Thymus (tissue), 14 donors: ENCODE measurements at places on chromosomes 1 and 21.

DNA sequence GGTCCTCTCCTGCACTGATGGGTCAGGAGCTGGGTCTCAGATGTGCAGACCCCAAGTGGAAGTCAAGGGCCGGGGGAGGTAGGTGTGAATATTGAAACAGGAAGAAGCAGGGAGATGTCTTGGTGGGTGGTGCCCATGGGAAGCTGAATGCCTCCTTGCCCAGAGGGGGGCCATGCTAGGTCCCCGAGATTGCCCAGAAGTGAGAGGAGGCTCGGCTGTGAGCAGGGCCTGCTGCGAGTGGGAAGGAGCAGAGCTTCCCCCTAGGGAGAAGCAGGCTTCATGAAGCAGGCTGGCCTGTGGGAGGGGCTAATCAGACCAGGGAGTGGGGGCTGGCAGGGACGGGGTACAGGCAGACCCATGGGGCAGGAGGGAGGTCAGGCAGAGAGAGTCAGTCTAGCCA lies 87.6 kb downstream of the ACTL8 start:
- DNase-seq, result no peak

GRCh38 chr21:46286648-46287002 lies 483 bp downstream of the YBEY start:
- no peak for DNase-seq

- DNase-seq, result no peak
Observed at GRCh38 chr1:80444171-80444570, 1356.6 kb upstream of the ADGRL2 start.

- no peak for DNase-seq
Observed at GRCh38 chr21:33168886-33169285, 60.9 kb upstream of the IFNAR2 start.

- DNase-seq, result no peak
Observed at GRCh38 chr1:46525253-46525983, 26.0 kb downstream of the KNCN start.

DNA sequence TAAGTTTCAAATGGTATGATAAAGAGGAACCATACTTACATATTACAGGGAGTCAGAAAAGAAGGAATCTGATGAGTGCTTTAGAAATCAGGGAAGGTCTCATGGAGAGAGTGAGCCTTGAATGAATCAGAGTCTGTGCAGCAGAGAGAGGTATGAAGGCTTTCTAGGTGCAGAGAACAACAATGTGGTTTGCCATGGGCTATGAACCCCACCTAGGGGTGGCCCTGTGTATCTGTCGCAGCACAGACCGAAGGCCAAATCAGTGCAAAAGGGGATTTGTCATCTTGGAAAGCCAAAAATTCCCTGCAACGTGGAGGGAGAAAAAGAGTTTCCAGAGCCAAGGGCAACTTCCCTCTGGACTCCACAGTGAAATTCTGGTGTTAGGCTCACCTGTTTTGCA lies 3.5 kb downstream of the PAPPA2 start:
- no peak for DNase-seq

GRCh38 chr1:175385316-175385715 lies 192.7 kb upstream of the KIAA0040 start:
- no peak for DNase-seq

DNA sequence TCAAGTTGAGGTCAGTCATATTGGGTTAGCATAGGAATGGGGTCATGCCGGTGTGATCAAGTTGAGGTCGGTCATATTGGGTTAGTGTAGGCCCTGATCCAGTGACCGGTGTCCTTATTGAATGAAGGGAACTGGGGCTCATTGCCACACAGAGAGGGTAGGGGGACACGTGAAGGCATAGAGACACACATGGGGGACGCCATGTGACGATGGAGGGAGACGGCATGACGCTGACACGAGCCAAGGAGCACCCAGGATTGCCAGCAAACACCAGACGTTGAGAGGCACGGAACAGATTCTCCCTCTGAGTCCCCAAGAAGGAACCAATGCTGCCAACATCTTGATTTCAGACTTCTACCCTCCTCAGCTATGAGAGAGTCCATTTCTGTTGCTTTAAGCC lies 136.9 kb upstream of the ZBTB40 start:
- DNase-seq, result no peak
